Panc1 (cell line): ENCODE measurements at places on chromosomes 11 and 22.

DNA sequence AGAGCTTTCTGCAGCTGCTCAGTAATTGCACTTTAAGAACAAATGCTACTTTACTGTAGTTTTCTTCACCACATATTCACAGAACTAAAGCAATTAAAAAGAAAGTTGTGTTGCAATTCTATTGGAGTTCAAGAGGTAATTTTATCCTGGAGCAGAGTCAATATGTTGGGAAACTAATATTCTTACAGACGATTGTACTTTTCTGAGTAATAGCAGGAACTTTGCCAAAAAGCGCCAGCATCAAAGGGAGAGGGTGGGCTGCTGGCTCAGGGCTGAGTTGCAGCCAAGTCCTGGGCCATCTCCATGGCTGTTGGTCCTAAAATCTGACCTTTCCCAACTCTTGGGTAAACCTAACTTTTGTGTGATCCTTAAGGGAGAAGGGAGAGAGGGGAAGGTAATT, 73.6 kb upstream of the MYO18B start:
- DNase-seq, result no peak

GRCh38 chr11:76587820-76588454, 82.6 kb downstream of the LRRC32 start:
- no peak for DNase-seq

DNA sequence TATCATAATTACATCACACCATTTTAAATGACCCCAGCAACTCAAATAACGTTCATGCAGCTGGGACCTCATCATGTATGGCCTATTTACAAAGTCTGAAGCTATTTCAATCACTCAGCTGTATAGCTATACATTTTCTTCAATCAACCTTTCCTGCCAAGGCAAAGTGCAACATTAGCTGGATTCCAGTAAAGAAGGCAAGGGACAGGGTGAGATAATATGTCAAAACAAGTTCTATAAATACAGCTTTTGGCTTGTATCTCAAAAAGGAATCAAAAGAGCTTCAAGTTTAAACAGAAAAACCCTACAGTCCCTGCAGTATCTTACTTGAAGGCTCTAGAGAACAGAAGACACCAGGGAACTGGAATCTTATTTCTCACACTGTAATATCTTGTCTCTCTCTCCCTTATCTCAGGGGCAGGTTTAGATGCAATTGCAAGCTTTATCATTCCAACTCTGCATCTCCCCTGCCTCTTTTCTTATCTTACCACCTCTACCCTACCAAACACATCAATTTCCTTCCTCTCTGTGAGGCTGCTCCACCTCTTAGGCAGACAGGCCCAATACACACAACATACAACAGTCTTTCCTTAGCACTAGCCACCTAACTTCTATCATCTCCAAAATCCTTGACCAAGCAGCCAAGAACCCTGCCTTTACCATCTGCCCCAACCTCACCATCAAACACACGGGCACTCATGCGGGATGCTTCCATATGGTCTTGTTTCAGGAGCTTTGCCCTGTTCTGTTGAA, 34.5 kb downstream of the CELF1 start:
- no peak for DNase-seq

GRCh38 chr11:95229993-95230809, 801 bp downstream of the SESN3 start:
- no peak for DNase-seq

DNA sequence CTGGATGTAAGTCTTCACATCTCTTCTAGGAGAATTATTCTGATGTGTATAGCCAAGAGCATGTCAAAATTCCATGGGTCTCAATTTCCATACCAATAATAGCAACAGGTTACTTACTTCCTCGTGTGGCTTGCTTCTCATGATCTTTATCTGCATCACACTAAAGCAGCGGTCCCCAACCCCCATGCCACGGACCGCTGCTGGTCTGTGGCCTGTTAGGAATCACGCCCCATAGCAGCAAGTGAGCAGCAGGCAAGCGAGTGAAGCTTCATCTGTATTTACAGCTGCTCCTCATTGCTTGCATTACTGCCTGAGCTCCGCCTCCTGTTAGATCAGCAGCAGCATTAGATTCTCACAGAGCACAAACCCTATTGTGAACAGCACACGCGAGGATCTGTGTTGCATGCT, 28.9 kb upstream of the SLC25A1 start:
- no peak for DNase-seq

DNA sequence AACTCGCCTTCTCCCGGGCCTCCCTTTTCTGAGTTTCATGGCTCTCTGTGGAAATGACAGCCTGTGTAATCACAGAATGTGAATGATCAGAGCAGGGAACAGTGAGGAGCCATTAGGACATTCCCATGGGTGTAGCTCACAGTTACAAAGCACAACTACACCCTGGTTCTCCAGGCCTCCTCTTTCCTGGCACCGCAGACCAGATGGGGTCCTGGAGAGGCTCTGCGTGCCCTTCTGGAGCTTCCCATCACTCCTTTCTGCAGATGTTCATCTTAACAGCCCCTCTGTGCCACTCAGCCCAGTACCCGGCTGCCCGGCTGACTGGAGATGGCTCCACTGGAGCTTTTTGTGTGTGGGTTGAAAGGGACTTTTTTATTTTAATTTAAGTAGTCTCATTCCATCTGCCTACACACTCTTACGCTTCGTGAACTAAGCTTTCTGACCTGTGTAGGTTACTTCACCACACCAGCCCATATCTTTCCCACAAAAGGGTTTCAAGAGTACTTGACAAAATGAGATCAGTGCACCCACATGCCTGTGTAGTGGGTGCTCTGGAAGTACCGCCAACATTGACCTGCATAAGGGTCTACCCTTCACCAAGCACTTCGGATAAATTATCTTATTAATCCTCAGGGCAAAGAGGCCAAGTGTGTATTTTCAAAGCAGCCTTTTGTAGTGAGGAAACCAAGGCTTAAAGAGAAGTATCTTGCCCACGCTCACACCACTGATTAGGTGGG, 29.8 kb downstream of the SREBF2 start:
- DNase-seq, result no peak

DNA sequence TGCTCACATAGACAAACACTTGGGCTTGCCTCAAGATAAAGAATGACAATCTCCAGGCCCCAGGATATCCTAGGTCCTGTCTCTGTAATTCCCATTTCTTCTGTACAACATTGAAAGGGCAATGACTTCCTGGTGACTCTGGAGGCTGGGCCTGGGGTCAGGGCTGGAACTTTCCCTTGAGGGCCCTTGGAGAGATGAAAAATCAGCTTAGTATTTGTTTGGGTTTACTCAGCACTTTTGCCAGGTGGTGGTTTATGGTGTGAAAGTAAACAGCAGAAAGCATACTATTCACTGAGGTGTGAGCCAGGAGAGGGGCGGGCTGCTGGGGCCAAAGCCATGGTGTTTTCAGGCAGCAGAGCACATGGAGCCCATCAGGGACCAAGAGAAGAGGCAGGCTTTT, 214.7 kb upstream of the NARS2 start:
- DNase-seq, result no peak

DNA sequence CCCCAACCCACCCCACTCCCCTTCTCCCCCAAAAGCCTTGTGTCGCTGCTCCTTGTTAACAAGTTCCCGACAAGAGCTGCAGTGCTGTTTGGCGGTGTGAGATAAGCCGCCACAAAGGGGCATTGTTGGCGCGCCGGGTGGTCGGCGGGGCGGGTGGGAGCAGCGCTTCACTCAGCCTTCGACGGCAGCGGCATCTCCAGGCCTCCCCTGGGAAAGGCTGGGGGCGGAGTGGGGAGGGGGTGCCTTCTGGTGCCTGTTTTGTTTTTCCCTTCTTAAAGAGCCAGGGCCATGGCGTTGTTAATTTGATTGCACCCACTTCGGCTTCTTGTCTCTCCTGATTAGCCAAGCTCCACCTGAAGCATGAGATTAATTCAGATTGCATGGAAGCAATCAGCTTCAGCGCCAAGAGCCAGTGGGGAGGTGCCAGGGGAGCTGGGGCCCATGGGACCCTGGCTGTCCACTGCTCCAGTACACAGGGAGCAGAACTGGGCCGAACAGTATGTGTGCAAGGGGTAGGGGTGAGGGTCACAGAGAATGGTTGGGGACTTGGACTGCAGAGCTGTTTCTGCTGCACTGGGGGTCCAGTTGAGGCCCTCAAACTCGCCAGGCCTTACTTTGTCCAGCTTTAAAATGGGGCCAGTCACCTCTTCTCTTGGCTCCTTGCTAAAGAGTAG, 165.1 kb downstream of the CEP164 start:
- no peak for DNase-seq

- no peak for DNase-seq
Measured at GRCh38 chr11:2520736-2521035, 75.9 kb downstream of the KCNQ1 start.

- DNase-seq, result no peak
Measured at GRCh38 chr22:37604875-37605274, 3.8 kb upstream of the GGA1 start.

DNA sequence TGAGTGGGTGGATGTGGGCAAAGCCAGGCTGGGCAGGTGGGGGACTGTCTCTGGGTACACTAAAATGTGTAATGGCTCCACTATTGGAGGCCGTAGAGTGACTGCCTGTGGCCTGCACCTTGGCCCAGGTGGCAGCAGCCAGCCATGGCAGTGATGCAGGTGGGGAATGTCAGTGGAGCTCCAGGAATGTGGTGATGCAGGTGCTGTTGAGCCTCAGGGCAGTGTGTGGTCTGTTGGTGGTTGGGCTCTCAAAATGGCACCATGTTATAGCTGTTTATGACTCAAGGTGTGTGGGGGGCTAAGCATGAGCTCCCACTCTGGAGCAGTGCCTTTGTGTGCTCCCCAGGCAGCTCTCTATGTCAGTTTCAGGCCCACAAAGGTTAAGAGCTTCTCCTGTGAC, 40.2 kb upstream of the CCDC90B start:
- no peak for DNase-seq

DNA sequence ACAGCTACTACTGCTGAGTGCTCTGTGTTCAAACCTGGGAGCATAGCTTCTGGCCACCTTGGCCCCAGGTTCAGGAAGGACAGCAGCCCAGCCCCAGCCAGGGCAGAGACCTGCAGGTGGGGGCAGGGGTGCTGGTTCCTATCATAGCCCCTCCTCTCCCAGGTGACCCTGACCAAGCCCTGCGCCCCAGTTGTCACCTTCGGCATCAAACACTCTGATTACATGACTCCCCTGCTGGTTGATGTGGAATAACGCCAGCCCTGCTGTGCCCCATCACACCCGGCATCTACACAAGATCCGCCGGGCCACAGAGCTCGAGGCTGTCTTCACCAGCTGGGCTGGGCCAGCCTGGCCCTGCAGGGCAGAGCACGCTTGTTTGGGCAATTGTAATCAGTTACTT, 6.9 kb downstream of the SCGB1C1 start:
- DNase-seq, result no peak

DNA sequence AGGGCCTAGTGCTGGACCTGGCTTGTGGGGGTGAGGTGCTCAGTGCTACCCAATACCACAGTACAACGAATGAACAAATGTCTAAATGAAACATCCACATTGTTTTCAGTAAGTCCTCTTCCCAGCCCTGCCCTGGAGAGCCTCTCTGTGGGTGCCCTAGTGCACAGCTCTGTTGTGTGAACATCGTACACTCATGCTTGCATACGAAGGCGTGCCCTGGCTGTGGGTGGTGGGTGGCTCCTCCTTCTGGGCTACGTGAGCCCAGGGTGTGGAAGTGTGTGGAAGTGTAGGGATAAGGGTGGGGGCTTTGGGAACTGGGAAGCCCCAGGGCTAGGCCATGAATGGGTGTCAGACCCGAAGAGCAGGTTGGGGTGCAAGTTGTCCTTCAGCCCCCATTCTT, 592 bp upstream of the NLRX1 start:
- no peak for DNase-seq

DNA sequence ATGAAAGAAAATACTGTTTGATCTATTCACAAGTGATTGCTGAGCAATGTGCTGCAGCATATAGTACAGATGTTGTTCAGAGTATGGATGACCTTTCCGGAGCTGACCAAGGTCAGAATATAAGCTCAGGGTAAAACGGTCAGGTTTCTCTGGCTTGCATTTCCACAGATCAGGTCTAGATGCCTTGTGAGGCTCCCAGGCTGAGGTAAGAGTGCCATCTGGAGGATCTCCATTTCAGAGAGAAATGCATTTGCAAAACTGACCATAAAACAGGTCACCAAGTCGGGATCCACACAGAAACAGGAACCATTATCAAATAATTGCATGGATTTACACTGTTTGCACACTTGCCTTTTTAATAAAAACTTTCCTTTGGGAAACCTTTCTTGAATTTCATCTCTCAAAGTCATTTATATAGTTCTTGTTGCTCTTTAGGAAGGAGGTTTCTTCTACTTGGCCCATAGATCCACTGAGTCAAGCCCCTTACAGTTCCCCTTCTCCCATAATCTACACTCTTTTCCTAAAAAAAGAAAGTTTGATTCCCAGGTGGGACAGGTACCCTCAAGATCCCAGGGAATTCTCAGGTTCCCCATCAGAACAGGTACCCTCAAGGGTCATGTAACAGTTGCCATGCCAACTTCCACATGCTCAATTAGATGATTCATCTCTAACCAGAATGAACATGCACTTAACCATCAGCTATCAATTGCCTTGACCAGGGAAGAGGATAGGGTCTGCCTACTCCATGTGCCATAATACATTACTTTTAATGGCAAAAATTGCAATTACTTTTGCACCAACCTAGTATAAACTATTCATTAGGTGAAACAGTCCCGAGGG, 25.0 kb upstream of the TMPRSS5 start:
- DNase-seq, result peak; percentile 20

- no peak for DNase-seq
Measured at GRCh38 chr11:46445920-46446771, 54.6 kb upstream of the CHRM4 start.

DNA sequence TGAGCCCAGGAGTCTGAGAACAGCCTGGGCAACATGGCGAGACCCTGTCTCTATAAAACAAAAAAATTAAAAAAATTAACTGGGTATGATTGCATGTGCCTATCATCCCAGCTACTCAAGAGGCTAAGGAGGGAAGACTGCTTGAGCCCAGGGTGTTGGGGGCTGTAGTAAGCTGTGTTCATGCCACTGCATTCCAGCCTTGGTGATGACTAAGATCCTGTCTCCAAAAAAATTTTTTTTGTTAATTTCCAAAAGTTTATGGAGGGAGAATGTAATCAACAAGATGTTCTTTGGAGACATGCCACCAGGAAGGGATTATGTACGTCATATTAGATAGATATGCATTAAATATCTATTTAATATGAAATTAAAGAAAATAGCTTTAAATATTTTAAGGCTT, 267.5 kb downstream of the SBF2 start:
- no peak for DNase-seq

- no peak for DNase-seq
Measured at GRCh38 chr11:45423475-45424120, 137.5 kb upstream of the SYT13 start.

- DNase-seq, result no peak
Measured at GRCh38 chr11:35182317-35182939, 43.5 kb downstream of the CD44 start.
